Pancreas (tissue), 10 donors: ENCODE measurements at places on chromosomes 4 and X.

DNA sequence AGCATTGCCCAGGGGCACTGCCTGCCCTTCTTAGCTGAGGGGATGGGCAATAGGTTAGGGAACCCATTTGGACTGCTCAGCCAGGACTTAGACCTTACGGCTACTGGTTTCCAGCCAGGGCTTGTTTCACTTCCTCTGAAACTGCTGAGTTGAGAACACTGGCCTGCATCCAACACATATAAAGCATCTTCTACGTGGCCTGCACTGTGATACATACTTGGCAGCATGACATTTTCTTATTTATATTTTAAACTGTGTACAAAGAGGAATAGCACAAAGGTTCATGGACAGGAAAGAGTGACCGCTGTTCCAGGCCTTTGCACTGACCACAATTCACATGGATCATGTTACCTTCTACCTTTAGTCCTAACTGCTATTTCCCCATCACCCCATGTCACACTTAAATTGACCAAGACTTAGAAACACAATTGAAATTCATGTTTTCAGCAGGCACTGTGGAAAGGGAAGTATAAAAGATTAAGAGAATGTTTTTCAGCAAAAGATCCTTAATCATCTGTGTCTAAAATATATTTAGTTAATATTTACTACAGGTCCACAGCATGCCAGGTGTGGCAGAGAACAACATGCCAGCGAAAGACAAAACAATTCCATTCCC is 43.7 kb downstream of the NLGN4X start:
- DNase-seq: no peak

DNA sequence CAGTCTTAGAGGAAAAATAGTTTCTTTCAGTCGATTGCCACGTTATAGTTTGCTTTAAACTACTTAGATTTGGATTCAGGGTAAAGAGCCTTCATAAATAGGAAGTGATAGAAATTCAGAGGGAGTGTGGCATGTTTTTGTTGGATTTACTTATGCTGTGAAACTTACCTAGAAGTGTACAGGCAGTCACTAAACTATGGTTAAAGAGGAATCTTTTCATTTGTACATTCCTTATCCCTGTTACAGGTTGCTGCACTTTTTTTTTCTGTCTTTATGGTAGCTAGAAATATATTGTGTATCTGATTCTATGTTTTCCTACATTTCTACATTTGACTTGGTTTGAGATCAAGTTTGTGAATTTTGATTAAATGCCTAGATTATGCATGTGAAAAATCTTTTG is 19.1 kb downstream of the WWC2 start:
- DNase-seq: no peak

DNA sequence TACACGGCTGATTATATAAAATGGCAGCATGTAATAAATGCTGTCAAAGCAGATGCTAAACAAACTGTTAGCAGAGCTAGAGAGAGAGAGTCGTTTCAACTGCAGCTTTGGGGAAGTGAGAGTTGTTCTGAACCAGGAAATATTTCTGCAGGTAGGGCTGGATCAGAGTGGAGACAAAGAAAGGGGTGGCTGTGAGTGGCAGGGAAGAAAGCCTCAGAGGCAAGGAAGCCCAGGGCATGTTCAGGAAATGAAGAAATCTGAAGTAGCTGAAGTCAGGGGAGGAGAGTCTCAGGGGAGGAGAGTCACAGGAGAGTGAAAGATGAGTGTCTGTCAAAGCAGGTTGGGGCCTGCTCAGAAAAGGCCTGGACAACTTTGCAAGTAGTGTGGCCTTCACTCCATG is 48.4 kb upstream of the RPS6KA3 start:
- no peak for DNase-seq

DNA sequence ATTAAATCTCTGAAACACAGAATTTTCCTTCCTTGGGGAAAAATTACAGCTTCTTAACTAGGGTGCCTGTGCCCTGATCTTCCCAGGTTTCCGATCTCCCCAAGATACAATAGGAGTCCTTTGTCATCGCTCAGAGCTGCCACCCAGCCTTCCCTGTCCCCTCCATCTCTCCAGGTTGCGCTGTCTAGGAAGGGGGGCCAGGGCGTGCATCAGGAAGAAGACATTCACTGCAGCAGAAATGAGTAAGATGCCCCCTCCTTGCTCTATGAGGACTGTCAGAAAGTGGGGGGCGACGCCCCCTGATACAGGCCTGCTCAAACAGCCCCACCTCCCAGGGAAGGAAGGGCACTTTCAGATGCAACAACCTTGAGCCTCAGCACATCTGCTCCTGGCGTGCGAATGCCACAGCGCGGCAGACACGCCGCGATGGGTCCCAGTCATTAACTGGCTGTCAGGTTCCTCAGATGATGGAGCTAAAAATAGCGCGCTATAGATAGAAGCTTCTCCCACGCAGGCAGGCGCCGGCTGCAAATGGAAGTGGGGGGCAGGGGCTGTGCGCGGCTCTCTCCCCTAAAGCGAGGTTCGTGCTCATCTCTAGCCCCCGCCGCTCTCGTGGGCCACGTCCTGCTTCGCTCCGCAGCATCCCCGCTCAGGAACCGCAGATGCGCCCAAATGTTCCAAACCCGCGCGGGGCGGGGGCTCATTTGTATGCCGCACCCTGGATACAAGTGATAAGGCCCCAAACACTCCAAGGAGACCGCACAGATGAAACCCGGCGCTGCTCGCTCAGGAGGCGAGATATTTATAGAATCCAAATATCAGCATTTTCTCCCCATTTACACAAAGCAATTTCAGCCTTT is 57.6 kb upstream of the LGI2 start:
- DNase-seq: no peak

GRCh38 chr4:187212446-187213080 is 488.9 kb upstream of the FAT1 start:
- DNase-seq: no peak

DNA sequence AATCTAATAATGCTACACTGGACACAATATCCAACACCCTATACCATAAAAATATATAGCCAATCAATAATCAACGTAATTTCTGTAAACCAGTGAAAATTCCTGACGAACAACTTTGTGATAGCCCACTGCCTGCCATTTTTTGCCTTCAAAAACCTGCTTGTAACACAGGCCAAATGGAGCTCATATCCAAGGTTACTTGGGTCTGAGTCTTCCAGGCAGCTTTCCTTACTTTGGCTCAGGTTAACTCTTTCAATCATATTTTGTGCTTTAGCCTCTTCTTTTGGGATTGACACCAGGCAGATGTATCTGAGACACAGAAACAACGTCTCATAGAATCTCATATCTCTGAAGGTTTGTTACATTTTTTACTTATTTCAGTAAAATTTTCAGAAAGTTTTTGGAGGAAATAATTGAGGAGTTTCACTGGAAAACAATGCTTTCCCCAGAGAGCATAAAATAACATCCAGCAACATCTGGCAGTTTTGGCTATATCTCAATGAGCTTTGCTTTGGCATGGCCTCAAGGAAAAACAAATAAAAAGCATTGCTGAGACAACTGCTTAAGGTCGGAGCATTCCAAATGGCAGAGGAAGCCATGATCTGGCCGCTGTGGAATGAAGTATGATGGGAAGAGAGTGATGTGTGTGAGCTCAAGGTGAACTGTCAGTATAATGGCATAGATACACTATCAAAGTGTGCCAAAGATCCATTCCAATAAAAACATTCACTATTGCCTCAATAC is 162.9 kb upstream of the SPIN4 start:
- DNase-seq: peak; percentile 38

DNA sequence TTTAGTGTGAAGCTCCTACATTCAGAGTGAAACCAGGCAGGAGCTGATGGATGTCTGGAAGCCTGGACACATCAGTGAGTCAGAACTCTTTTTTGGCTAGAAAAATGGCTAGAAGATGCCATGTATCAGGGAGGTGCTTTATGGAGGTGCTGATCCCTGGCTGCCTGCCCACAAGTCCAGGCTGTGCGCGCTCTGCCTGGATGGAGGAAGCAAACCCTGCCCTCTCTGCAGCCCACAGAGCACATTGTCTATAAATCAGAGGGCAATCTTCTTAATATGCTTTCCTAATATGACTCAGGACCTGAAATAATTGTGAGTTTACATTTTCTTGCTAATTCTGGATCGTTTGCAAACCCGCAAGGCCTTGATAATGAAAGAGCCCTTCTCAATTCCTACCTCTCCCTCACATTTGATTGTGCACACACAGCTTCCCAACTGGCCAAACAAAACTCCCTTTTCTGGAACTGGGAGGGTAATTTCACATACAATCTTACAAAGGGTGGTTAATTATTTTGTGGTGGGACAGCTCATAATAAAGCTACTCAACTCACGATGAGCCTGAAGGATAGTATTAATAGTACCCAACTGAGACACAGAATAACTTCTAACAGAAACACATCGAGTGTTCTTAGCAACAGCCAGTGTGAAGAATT is 11.7 kb downstream of the MFAP3L start:
- DNase-seq: no peak

- DNase-seq: no peak
Measured at GRCh38 chrX:41720125-41720779, 3.7 kb upstream of the GPR82 start.

GRCh38 chrX:4129626-4130025 is 416.2 kb upstream of the PRKX start:
- DNase-seq: no peak

- no peak for DNase-seq
Measured at GRCh38 chr4:48243887-48244286, 25.8 kb downstream of the TEC start.

DNA sequence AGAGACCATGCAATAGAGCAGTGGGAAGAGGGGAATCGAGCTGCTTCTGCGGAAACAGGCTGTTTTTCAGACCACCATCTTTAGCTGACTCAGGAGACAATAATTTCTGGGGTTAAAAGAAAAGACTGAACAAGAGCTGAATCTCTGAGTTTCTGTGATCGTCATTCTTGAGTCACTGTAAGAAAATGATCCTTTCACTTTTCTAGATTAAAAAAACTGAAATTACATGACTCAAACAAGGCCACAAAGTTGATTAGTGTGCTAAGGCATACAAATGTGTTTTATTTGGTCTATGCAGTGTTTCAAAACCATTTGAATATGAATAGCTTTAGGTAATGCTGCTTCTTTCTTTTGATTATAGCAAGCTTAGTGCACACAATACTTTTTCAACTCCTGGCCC is 194.4 kb upstream of the RPL34 start:
- no peak for DNase-seq

DNA sequence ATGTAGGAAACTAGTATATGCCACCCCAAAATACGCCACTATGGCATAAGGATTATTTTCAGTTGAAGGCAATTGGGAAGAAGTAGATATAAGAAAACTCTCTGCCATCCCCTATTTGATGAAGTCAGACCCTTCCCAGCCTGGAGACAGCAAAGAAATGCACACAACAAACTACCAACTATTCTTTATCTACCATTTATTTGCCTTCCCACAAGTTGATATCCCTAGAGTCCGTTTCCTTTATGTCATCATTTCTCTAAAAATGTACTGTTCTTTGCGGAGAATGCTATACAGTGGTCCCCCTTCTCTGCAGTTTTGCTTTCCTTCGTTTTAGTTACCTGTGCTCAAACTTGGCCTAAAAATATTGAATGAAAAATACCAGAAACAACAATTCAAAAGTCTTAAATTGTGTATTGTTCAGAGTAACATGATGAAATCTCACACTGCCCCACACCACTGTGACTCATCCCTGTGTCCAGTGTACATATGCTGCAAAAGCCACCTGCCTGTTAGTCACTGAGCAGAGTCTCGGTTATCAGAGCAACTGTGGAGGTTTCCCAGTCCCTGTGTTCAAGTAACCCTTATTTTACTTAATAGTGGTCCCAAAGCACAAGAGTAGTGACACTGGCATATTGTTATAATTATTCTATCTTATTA is 152.3 kb downstream of the WDFY3 start:
- no peak for DNase-seq

GRCh38 chr4:105352826-105353225 is 121.0 kb downstream of the PPA2 start:
- no peak for DNase-seq

DNA sequence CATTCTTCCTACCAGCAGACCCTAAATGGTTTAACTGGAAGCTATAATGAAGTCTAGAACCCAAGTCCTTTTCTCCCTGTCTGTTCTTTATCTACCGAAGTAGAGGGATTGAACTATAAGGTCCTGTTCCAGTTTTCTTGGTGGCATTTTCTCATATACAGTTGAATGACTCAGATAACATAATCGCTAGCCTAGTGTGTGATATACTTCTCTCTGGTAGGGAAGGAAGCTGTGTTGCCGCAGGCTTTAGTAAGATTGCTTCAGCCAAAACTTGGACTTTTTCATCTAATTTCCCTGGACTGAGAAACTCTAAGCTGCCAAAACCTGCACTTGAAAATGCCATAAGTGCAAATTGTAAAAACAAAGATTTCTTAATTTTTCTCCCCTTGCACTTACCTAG is 123.4 kb downstream of the NWD2 start:
- DNase-seq: no peak

DNA sequence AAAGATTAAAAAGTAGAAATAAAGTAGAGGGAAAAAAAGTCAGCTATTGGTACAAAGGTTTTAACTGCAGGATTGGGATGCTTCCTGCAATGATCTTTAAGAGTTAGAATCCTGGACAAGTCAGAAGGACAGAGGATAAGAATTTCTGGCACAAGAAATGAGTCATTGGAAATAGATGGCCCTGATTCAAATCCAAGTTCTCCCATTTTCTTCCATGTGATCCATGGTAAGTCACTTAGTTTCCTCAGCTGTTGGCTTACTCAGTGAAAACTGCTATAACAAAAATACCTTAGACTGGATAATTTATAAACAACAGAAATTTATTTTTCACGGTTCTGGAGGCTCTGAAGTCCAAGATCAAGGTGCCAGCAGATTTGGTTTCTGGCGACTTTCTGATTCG is 13.3 kb upstream of the TBC1D19 start:
- DNase-seq: no peak

DNA sequence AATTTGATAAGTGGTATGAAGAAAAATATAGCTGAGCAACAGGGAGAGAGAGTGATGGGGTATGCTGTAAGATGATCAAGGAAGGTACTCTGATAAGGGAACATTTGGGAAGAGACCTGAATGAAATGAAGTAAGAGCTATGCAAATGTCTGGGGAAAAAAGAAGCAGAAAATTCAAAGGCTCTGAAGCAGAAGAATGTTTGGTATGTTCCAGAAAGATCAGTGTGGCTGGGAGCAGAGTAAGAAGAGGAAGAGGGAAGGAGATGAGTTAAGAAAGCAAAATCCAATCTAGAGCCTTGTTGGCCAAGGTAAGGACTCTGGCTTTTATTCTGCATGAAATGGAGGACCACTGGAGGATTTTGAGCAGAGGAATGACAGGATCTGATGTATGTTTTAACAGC is 90.0 kb downstream of the AWAT2 start:
- no peak for DNase-seq

DNA sequence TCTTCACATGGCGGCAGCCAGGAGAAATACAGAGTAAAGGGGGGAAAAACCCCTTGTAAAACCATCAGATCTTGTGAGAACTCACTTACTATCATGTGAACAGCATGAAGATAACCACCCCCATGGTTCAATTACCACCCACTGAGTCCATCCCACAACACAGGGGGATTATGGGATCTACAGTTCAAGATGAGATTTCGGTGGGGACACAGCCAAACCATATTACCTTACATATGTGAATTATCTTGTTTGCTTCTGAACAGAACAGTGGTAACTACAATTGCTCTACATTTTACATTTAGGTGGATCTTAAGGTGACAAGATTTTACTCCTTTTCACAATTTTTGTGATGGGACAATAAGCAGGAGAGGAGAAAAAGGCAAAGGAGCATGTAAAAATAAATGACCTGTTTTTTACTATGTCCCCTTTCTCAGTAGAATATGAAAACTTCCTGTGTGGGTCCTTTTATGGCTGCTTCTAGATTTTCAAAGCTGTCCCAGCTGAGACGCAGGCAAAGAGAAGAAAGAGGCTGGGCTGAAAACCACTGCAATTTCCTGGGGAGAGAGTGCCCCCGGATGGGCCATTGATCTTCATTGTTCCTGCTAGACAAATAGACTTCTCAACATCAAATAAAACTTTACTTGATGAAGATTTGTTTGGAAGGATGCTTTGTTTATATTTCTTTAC is 45.9 kb upstream of the PGM2 start:
- DNase-seq: no peak
